Frontal cortex (tissue), 4 donors: ENCODE measurements at places on chromosomes 5 and 9.

GRCh38 chr9:28956116-28956880 lies 1383.0 kb upstream of the C9orf72 start:
- DNase-seq: no peak

DNA sequence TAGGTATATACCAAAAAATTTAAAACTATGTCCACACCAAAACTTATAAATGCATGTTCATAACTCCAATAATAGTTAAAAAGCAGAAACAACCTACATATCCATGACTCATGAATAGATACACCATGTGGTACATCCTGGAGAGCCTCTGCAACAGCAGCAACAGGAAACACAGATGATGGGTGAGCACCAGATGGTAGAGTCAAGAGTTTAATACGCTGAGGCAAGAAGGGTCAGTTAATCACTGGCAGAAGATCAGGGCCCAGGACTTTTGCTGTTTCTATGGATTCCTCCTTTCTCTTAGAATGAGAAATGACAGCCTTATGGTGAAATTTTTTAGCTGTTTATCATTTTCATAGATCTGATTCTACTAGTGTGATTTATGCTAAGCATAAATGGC lies 351.8 kb upstream of the ADAMTSL1 start:
- DNase-seq: no peak

GRCh38 chr5:132788990-132789886 lies 12.2 kb upstream of the SEPTIN8 start:
- DNase-seq: no peak

DNA sequence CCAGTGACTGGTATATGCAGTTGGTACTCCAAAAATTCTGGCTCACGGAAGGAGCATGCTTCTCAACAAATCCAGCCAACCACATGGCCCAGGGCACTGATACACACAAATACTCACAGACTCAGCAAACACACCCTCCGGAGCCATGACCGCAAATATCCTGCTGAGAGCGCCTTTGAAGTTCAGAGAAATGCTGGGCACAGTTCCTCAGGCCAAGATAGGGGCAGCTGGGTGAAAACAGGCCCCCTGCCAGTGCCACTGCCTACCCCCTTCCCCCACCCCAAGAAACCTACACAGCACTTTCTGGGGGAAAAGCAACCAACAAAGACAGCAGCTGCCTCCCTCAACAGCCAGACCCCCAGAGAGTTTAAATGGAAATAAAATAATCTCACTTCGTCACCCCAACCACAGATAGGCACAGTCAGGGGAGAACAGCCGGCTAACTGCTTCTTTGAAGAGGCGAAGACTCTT lies 120.0 kb downstream of the C5orf15 start:
- DNase-seq: no peak

- DNase-seq: no peak
Measured at GRCh38 chr9:86892576-86892975, 54.7 kb downstream of the GAS1 start.

- DNase-seq: no peak
Measured at GRCh38 chr9:131144201-131144600, 18.8 kb downstream of the NUP214 start.
